ENCODE measurements at places on chromosomes 5 and 9.
A peak's percentile ranks its signal among the peaks of the same experiment; 100 is the strongest.

DNA sequence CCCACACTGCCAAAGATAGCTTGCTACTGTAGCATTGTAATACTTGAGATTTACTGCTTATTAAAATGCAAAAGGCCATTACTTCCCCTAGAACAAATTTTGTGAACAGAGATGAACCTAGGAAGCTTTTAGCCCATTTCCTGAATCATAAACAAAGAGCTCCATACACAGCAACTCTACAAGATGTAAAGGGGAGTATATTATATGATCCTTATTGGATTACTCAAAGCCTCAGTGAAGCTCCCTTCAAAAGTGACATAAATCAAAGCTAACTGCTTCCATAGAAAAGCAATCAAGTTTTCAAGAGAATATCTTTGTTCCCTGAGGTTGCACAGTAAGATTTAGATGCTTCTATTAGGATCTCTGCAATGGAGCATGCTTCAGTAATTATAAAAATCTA is 629.8 kb downstream of the EFNA5 start:
- no peak for DNase-seq

DNA sequence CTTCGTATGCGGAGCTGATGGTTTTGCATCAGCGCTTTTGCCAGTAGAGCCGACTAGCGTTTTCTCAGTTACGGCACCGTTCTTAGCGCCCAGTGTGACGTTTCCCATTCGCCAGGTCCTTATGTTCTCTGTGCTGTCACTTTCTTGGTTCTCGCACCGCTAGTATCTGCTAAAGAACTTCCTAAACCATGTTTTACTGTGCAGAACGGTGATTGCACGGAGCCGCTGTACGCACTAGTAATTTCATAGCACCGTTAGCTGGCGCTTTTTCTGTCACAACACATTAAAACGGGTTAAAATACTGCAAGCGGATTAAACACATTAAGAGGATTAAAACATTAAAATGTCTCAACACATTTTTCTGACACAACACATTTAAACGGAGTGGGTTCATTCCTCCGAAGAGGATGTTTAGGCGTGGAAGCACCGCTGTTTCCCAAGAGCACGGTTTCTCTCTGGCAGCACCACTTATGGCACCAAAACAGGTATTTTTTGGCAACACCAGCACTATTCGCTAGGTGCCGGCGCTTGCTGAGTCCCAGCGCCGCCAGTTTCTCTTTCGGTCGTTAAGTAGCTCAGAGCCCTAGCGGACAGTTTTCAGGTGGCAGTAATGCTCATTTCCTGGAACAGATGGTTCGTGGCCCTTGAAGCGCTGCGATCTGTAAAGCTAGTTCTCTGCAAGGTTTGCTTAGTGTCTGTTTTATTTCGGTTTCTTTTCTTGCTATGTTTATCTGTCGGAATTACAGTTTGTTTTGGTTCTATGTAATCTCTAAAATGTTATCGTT is 20.3 kb downstream of the ANXA2R start:
- peak; percentile 77 for DNase-seq

DNA sequence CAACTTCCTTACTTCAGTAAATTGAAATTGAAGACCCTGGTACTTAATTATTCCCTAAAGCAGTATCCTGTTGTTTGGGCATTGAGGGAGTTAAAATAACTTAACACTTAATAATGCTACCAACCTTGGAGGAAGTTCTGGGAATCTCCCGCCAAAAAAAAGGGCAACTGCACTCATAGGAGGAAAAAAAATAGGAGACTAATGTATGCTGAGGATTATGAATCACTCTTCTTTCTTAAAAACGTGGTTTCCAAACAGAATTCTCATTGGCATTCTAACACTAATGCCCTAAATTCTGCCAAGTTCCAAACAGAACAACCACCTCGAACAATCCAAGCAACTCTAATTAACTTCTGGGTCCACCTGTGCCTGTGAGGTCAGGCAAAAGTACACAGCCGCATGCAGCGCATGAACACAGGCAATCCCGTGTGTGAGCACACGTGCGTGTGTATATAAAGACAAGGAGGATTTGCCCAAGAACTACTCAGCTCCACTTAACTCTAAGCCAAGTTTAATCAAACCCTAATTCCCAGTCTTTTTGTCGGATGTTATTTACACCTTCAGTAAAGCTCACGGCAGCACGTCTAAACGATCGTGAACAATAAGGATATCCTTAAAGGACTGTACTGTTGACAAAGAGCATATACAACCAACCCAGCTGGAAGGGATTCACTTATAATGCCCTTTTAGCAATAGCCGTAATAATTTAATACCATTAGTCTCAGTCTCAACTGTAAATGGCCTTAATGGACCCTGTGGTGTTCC is 78.4 kb downstream of the EBF1 start:
- DNase-seq: no peak

- DNase-seq: no peak
These were observed 48.5 kb upstream of the PTGER4 start for GRCh38 chr5:40631236-40631635.

DNA sequence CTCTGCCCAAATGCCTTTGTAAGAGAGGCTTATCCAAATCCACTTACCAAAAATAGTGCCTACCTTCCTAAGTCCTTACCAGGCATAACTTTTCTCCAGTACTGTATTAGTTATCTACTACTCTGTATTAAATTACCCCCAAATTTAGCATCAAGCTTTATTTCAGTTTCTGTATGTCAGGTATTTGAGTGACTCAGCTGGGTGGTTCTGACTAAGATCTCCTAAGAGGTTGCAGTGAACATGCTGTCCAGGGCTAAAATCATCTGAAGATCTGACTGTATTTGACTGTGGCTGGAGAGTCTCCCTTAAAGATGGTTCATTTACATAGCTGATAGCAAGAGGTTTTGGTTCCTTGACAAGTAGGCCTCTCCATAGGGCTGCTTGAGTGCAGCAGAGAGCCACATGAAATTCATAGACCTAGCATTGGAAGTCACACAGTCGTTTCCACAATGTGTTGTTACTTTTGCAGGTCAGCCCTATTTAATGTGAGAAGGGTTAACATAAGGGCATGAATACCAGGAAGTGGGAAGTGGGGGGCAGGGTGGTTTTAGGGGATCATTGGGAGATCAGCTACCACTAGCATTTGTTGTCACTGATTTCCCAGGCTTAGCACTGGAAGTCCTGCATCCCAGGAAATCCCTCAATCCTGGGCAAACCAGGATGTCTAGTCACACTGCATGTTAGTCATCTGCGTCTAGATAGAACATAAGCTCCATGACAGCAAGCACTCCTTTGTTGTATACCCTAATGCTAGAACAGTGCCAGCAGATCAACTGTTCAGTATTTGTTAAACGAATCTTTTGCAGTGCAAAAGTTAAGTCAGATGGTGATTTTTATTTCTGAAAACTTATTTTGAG is 2.0 kb upstream of the ZNF622 start:
- DNase-seq: no peak

DNA sequence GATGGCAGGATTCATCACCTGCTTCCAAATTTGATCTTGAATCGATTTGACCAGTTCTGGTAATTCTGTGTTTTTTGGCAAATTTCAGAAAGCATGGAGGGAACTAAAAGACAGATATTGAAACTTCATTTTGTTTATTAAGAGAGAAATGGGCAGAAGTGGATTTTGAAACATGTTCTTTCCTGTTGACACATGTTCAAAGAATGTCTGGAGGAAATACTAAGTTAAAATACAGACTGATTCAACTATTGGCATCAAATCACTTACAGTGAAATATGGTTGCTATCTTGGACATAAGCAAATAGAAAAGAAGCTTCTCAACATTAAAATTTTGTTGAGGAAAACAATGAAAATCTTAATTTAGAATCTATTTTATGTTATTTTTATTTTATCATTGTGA is 19.3 kb upstream of the GZMK start:
- no peak for DNase-seq

Measured in stimulated activated CD8-positive, alpha-beta memory T cell treated with anti-CD3 and anti-CD28 coated beads, Interleukin-15, amount 100 ng/mL, for 4 hours (primary cell).